Neural progenitor cell (in vitro differentiated cells): ENCODE measurements at places on chromosomes 2 and 18. TPM values are rescaled to one million over a fixed set of nuclear protein-coding genes. Genes with fewer than 3 reads are reported as not detected.
A peak's percentile ranks its signal among the peaks of the same experiment; 100 is the strongest.

The RTP5 gene
- not detected in 2 replicates for total RNA-seq

GRCh38 chr2:18171191-18172139 lies 293.0 kb downstream of the KCNS3 start:
- DNase-seq, result no peak

DNA sequence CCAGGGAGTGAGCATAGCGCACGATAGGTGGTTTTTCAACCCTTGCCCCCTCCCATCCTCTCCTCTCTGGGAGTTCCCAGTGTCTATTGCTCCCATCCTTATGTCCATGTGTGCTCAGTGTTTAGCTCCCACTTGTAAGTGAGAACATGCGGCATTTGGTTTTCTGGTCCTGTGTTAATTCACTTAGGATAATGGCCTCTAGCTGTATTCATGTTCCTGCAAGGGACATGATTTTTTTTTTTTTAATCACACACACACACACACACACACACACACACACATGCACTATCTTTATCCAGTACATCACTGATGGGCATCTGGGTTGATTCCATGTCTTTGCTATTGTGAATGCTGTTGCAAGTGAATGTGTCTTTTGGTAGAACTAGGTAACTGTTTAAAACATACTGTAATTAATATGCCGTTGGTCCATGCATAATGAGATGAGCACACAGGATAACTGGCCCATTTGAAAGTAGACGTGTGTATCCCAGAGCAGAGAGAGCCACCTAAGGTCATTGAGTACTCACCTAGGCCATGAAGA lies 43.2 kb upstream of the SIX2 start:
- no peak for DNase-seq

GRCh38 chr2:143906850-143907249 lies 613.1 kb downstream of the ZEB2 start:
- DNase-seq, result peak; percentile 69

DNA sequence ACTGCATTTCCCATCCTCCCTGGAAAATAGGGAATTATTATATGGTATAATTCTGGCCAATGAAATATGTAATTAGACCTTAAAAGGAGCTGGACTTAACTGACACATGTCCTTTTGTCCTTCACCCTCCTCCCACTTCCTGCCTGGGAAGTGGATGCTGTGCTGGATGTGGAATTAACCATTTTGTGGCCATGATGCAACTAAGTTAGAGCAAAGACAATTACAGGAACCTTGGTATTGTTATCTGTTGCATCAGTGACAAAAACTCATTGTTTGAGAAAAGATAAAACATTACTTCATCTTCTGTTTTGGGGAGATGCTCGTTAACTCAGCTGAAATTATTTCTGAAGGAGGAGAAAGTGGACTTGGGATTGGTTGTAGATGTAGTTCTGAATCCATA lies 227.7 kb upstream of the BOD1L2 start:
- DNase-seq, result no peak

DNA sequence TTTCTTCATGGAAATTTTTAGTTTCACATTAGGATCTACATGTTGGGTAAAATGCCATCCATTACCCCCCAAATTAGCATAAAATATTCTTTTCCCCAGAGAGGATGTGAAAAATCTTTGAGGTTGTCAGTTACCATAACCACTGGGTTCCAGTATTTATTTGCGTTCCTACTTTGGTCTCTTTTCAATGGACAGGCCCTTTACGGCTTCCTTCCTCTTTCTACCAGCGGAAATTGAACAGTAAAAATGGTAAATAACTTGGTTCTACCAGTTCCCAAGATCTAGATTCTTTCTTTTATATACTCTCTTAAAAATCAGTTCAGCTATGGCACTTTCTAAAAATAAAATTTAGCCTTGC lies 169.2 kb upstream of the APCDD1 start:
- no peak for DNase-seq

DNA sequence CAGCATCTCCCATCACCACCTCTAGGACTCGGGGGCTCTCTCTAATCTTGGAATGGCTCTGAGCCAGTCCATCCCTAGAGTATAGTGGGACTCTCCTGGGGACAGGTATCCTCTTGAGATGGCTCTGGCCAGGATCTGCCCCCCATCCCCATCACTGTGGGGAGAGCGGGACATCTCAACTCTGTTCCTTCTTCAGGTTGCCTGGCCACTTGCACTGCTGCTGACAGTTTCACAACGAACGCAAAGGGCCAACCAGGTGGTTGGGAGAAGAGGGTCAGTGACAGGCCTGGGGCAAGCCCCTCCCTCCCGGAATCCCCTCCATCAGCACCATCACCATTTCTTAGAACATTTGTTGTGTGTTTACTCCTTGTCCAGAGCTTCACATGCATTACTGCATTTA lies 62.6 kb downstream of the CIB4 start:
- no peak for DNase-seq

DNA sequence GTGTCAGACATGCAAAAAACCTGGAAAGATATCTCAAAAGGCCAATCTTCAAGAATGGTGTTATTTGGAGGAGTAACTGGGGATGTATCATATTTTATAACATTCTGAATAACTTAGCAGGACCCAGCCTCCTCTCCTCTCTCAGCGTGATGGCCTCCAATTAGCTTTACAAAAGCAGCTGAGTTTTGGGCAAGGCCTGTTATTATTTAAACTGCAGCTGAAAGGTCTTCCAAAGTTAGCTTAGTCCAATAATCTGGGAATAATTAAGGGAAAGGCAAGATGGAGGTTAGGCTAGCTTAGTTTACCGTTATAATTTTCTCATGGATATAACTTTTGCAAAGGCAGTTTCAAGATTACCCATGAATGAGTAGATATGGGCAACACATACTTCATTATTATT lies 32.8 kb upstream of the MPPE1 start:
- no peak for DNase-seq

GRCh38 chr2:111204706-111205105 lies 84.0 kb downstream of the BCL2L11 start:
- no peak for DNase-seq

DNA sequence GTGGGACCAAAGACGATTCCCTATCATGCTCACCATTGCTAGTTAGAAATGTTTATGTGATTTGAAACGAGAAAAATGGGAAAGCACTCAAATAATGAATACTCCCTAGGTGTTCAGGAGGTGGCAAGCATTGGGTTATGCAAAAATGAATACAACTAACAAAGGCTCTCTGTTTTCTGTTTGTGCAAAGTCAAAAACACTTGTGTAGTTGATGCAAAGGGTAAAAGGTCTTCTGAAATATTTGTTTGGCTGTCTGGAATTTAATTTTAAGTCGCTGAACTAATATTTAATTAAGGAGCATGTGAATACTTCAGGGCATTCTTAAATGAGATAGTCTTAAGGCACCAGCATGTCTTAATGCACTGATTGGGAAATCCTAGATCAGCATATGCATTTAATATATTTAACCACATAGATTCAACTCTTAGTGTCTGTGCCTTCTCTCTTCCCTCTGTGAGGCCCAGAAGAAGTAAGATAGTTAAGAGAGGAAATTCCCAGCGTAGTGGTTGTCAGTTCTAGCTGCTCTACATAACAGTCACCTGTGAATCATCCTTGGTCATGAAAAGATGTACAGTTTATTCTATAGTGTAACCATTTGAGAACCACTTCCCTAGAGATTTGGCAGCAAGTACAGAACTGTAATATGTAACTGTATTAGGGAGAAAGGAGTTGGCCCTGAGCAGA lies 111.9 kb downstream of the EPC2 start:
- DNase-seq, result no peak

GRCh38 chr2:84805250-84805958 lies 75.5 kb downstream of the TRABD2A start:
- DNase-seq, result no peak

DNA sequence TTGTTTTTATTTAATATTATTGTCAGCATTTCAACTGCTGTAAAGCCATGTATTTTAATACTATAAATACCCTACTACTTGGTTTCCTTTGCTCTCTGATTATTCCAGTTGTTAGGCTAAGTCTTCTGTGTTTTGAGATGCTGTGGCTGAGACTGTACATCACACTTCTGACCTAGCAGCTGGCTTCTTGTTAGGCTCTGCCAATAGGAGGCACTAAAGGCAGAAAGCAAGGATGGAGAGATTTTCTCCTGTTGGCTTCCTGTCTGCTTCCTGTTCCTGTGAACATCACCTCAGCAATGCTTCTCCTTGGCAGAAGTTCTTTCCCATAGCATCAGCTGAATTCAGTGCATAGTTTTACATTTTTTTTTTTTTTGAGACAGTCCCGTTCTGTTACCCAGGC lies 68.3 kb upstream of the YPEL5 start:
- no peak for DNase-seq

DNA sequence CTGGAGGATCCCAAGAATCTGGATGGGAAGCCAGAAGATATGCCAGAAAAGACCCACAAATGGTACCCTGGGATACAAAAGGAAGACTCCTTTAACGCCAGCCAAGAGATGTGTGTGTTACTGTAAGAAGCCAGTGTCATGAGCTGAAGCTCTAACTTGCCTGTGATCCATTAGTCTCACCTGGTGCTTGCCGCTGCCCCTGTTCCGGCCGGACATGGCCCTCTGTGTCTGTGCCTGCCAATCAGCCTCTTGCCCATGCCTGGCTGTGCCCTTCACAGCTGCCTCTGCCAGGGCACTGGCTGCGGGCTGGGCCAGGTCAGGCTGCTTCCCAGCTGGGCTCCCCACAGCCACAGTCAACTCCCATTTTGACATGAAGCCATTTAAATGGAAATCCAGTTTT lies 55.4 kb downstream of the POU3F3 start:
- DNase-seq, result no peak

- no peak for DNase-seq
These were observed 282.8 kb upstream of the VWC2L start for GRCh38 chr2:214128040-214128439.

DNA sequence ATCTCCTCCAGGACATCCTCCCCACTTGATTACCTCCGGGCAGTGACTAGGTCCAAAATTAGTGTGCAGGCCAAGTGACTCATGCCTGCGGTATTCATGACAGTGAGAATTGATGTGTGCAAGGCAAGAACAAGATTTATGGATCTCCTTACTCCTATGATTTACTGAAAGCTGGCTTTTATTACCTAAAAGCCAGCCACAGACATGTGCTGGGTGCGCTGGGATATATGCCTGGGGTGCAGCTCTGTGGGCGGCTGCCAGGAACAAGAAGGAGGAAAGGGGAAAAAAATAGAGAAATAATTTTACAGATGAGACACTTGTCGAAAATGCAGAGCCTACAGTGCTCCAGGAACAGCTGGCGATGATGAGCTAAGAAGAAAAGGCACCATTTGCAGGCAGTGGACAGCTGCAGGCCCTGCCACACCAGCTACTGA lies 359.3 kb downstream of the CMPK2 start:
- no peak for DNase-seq

- DNase-seq, result no peak
These were observed 79.1 kb upstream of the KCNH7 start for GRCh38 chr2:162917626-162918025.

DNA sequence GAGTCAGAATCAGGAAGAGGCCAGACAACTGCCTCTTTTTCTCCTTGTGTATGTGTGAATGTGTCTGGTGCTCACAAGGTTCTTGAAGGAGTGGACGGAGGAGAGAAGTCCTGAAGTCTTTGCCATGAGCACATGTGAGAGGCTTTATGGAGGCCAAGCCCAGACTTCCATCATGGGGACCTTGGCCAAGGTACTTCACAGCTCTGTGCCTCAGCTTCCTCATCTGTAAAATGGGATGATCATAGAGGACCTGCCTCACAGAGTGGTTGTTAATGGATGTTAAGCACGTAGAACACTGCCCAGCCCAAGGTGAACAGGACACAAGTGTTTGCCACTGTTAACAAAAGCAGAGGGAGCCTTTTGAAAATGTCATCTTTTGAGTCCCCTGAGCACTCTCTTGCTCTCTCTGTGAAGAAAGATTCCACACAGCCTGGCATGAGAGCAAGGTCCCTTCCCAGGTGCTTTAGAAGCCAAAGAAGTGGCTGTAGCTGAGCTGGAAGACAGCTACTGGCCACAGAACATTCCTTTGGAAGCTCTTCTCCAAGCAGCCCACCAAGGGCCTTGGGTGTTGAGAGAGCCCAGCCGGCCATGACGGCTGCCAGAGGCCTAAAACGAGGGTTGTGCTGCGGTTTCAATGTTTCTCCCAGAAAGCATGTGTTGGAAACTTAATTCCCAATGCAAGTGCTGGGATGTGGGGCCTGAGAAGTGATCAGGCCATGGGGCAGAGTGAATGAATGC lies 41.8 kb upstream of the ASPRV1 start:
- no peak for DNase-seq

DNA sequence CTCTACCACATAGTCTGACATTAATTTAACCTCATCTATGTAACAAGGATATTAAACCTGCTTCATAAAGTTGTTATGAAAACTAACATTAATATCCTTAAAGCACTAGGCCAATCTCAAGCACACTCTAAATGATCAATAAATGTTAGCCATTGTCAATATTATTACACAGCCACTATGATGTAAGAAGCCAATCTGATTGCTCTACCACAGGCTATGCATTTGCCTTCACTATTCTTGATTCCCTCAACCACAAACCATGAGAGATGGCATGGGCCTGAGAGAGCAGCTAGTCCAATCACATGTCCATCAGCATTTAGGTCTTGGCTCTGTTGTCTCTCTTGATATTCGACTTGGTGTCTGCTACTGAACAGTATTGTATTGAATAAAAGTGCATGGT lies 4.2 kb downstream of the SLC25A12 start:
- no peak for DNase-seq

GRCh38 chr18:78363556-78364387 lies 615.8 kb upstream of the SALL3 start:
- no peak for DNase-seq

- DNase-seq, result no peak
These were observed 42.4 kb upstream of the IGFBP2 start for GRCh38 chr2:216590780-216591179.

The KLHL41 gene
- total RNA-seq, result 0.06 and 0.31 TPM in 2 replicates

DNA sequence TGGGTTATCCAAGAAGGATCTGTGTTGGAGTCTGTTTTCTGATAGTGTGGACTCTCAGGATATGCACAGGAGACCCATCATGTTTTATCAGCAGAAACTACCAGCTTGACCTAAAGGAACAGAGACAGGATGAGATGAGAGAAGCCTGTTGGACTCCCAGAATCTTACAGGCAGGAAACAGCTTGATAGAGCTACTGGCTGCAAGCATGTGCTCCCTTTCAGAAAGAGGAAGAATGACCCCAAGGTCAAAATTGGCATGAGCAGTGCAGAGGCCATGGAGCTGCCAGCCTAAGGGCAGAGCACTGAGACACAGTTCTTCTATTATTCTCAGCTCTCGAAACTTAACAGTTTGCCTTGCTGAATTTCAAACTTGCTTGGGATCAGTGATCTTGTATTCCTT lies 135.2 kb upstream of the NFATC1 start:
- DNase-seq, result no peak

DNA sequence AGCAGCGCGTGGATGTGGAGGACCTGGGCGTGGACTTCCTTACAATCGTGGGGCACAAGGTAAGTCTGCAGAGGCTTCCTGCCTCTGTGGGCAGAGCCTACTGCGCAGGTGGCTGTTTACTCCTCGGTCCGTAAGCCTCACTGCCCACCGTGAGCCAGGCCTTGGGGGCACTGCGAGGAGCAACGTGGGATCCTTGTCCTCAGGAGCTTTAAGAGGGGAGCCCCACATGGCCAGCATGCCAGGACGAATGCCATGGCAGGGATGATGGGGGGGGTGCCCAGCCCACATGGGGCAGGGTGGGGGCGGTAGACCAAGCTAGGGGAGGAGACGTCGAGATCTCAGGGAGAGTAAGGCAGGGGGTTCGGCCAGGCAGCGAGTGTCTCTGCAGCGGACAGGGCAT lies 18.0 kb upstream of the ESPNL start:
- no peak for DNase-seq
